ENCODE measurements at places on chromosomes 16 and 17. TPM values are rescaled to one million over a fixed set of nuclear protein-coding genes. Genes with fewer than 3 reads are reported as not detected.

Gene STX1B
- total RNA-seq: not detected

DNA sequence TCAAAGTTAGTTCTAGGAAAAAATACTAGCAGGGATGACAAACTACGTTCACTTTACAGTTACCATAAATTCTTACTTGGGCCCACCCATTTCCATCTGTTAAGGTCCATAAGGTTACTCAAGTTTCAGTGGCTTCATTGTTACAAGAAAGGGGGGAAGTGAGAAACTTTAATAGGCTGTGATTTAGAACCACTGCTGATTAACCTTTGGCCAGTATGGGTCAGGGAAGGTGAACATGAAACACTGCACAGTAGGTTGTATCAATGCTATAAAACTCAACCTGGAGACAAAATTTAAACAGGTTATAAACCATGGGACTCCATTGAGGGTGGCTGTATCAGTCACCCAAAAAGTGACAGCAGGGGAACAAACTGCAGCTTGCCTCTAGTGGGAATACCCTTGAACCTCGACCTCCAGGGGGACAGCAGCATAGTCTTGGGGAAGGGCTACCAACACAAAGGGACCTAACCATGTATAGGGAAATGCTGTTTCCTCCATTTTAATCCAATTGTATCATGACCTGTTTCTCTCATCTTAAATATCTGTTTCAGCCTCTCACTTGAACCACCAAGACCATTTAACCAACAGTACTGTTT is 10.4 kb downstream of the PTRH2 start:
- no peak for DNase-seq

DNA sequence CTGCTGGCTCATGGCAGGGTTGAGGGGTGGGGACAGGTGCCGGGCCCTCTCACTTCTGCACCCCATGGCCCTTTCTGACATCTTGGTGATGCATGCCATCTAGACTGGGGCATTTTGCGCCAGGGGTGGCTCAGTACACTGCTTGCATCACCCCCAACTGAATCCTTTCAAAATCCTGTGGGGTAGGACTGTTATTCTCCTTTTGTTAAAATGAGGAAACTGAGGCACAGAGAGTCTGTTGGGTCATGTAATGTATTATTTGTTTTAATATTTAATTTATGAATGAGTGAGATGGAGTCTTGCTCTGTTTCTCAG is 9.9 kb downstream of the ADCY7 start:
- DNase-seq: no peak

DNA sequence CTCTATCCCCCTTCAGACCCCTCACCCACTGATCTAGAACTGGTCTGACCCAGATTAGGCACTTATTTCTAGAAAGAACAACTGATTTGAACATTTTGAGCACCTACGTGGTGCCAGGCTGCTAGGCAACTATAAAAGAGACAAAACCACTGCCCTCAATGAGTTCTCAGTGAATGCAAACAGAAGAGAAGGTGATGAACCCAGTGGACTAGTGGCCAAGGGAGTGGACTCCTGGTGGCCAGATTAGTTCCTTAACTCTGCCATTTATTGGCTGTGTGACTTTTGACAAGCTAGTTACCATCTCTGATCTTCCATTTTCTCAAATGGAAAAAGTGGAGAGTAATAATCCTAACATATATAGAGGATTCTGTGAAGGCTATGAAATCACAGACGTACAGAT is 259.1 kb upstream of the SALL1 start:
- DNase-seq: no peak

DNA sequence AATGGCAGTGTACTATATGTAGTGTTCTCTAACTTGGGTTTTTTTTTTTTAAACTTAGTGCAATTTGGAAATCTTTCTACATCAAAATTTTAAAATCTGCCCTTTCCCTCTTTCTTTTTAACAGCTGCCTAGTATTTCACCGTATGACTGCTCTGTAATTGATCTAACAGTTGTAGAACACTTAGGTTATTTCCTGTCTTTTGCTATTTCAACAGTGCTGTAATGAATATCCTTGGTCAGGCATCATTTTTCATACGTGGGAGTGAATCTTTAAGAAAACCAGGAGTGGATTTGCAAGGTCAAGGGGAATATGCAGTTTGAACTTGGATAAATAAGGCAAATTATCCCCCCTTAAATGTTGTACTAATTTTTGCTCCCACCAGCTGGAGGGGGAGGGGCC is 3.8 kb downstream of the NLRC5 start:
- DNase-seq: no peak

Measured in psoas muscle (tissue), 8 donors.